ENCODE measurements at places on chromosomes 13 and 19. TPM values are rescaled to one million over a fixed set of nuclear protein-coding genes. Genes with fewer than 3 reads are reported as not detected.

GRCh38 chr13:86476656-86477055 lies 677.4 kb upstream of the SLITRK6 start:
- H3K4me1 ChIP-seq = no peaks in the 10 kb centered on the region
- no peaks in the 10 kb centered on the region for H3K27me3 ChIP-seq
- H3K27ac ChIP-seq = no peak overlapping the region
- H3K36me3 ChIP-seq = no peaks in the 10 kb centered on the region
- no peak overlapping the region for H3K4me3 ChIP-seq
- DNase-seq = no peak

- no peak for DNase-seq
- no peak overlapping the region for H3K4me3 ChIP-seq
- H3K4me1 ChIP-seq = no peaks in the 10 kb centered on the region
- H3K27ac ChIP-seq = no peak overlapping the region
These were observed 76.8 kb downstream of the ESD start for GRCh38 chr13:46720189-46720588.

Gene ZNF426
- total RNA-seq = 22.1 TPM

GRCh38 chr19:23281663-23282276 lies 31.6 kb upstream of the ZNF724 start:
- no peak overlapping the region for H3K4me3 ChIP-seq
- H3K27ac ChIP-seq = no peak overlapping the region
- H3K36me3 ChIP-seq = peaks cover 13% of the 10 kb centered on the region
- peaks cover 3% of the 10 kb centered on the region for H3K27me3 ChIP-seq

GRCh38 chr13:76677043-76677442 lies 209.2 kb downstream of the KCTD12 start:
- H3K27me3 ChIP-seq = peaks cover 5% of the 10 kb centered on the region
- H3K27ac ChIP-seq = no peak overlapping the region
- DNase-seq = no peak
- H3K36me3 ChIP-seq = no peaks in the 10 kb centered on the region
- no peak overlapping the region for H3K4me3 ChIP-seq
